ENCODE measurements at places on chromosomes 11 and 22.

GRCh38 chr11:117179048-117179999 is 781 bp downstream of the SIDT2 start:
- DNase-seq = peak; percentile 34

GRCh38 chr22:44892243-44892642 is 117.6 kb downstream of the PHF21B start:
- DNase-seq = no peak

DNA sequence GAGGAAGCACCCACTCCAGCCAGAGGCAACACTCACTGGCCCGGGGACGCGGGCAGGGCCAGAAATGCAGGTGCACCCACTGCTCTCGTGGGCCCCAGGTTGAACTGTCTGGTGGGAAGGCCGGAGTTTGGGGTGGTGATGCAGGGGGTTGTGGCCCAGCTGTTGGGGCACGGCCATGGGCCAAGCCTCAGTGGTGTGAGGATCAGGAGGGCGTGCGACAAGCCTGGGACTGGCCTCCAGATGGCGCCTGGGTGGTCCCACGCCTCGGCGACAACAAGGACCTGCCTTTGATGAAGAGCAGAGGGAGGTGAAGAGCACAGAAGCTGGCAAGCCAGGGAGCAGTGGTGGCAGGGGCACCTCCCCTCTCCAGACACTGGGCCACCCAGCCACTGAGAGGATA is 240.8 kb downstream of the BRD1 start:
- DNase-seq = no peak

DNA sequence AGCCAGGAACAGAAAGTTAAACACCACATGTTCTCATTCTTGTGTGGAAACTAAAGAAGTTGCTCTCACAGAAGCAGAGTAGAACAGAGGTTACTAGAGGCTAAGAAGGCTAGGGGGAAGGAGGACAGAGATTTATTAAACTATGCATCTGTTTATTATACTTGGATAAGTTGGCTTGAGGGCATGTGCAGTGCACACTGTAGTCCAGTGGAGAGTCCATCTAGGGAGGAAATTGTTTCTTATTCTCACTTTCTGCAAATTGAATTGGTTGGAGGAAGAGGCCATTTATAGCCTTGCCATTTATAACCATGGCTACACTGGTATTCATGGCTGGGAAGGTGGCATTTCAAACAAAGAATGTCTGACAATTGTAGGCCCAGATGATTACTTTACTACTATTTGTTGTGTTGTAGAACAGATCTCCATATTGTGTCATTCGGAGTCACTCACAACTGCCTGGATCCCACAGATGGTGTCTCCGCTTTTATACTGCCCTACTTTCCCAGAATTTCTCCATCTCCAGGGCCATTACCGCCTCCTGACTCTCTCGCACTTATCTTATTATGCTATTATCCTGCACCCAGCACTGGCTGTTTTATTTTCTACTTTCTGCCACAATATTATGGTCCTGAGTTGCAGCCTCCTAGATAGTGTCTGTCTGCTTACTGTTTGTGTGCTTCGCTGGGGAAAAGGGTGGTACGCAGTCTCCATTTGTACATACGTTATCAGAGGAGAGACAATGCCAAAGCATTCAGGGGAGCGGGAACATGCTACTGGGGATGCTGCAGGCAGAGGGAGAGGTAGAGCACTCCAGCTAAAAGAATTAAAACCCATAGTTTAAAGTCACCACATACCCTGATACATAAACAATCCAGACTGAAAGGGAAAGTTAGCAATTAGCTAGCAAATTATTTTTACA is 169.3 kb upstream of the BLID start:
- DNase-seq = no peak

GRCh38 chr11:87466223-87466622 is 428.5 kb downstream of the TMEM135 start:
- no peak for DNase-seq

DNA sequence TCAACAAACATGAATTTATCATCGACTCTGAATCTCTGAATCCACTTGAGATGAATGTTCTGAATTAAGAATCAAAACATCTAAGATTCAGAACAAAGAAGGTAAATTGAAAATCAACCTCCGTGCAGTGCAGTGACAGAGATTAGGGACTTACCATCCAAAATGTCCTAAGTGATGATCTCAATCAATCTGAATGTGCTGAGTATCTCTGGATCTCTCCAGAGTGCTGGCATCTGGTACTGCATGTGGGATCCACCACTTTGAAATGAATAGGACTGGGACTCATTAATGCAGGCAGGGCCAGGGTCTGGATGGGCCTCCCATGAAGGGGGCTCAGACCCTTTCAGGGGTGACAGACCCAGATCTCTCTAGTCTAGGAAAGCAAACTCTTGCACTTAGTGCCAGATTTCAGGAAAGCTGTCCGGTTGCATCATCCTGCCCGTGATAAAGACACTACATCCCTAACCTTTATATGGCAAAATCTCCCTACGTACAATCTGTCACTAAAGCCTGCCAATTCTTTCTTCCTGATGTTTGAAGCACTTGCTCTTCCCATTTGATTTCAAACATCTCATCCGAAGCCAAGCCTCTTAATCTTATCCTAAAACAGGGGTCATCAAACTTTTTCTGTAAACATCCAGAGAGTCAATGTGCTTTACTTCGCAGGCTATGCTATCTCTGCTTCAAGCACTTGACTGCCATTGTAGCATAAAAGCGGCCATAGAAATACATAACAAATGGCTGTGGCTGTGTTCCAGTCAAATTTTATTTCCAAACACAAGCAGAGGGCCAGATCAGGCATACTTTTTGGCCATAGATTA is 263.3 kb downstream of the LARGE1 start:
- DNase-seq = no peak

GRCh38 chr11:120579611-120580031 is 68.1 kb downstream of the GRIK4 start:
- DNase-seq = no peak

All from stimulated activated CD4-positive, alpha-beta T cell treated with anti-CD3 and anti-CD28 coated beads, Interleukin-4, amount 100 ng/mL, for 48 hours (primary cell).